ENCODE measurements at places on chromosomes 12 and 14. TPM values are rescaled to one million over a fixed set of nuclear protein-coding genes. Genes with fewer than 3 reads are reported as not detected.

Gene GARIN6
- not detected for polyA plus RNA-seq

Gene DCN
- polyA plus RNA-seq, result 774 TPM

Gene ALX1
- 59.2 TPM for polyA plus RNA-seq

Gene SLC2A14
- polyA plus RNA-seq, result 0.43 TPM

Gene FLVCR2
- 8.3 TPM for polyA plus RNA-seq

Gene SLC25A3
- 638 TPM for polyA plus RNA-seq

Gene CPSF6
- polyA plus RNA-seq, result 109 TPM

Gene CCDC177
- 0.08 TPM for polyA plus RNA-seq

Gene SCN8A
- 1.6 TPM for polyA plus RNA-seq

Gene GYS2
- 0.10 TPM for polyA plus RNA-seq

DNA sequence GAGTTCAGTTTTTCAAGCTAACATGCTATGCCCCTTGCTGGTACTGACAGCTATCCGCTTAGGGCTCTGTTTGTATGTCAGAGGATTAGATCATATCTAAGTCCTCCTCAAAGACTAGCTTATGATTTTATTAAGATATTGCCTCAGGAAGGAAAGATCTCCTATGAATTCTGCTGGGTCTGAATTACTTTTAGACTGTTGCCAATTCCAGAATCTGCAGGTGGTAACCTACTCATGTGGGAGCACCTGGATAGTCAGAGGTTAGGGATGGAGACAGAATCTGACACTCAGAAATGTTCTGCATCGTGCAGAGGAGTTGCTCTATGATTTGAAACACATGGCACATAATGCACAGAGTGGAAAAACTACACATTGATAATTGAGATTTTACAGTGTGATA, 843.4 kb downstream of the SLC6A15 start:
- no peak for DNase-seq

- DNase-seq, result peak; percentile 53
Observed at GRCh38 chr12:94186278-94187241, 38.2 kb downstream of the PLXNC1 start.

- DNase-seq, result no peak
Observed at GRCh38 chr12:111643427-111643826, 42.3 kb downstream of the BRAP start.

GRCh38 chr14:92277031-92277430, 45.9 kb upstream of the SLC24A4 start:
- DNase-seq, result no peak

GRCh38 chr12:52391618-52392002, 6.2 kb upstream of the KRT84 start:
- no peak for DNase-seq

DNA sequence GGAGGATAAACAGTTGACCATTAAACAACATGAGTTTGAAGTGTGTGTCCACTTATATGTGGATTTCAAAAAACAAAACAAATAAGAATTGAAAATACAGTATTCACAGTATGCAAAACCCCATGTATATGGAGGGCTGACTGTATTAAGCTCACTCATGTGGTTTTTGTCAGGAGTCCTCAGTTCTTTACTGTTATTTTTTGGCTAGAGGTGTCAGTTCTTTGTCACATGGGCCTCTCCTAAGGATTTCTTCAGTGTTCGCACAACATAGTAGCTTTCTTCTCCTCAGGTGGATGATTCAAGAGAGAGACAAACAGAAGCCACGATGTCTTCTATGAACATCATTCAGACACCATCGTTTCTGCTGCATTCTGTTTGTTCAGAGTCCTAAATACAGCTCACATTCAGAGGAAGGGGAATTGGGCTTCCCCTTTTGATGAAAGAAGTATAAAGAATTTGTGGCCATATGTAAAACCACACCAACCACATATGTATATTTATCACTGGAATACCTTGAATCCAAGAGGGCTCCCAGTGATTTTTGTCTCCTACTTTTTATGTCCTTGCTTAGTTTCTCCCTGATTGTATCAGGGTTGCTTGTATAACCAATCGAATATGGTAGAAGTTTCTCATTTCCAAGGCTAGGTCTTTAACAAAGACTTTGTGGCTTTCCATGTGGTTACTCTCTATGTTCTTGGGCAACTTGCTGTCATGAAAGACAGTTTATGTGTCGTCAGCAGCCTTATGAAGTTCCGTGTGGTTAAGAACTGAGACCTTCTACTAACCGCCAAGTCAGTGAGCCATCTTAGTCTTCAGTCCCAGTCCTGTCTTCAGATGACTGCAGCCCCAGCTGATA, 18.9 kb downstream of the MNAT1 start:
- DNase-seq, result no peak

DNA sequence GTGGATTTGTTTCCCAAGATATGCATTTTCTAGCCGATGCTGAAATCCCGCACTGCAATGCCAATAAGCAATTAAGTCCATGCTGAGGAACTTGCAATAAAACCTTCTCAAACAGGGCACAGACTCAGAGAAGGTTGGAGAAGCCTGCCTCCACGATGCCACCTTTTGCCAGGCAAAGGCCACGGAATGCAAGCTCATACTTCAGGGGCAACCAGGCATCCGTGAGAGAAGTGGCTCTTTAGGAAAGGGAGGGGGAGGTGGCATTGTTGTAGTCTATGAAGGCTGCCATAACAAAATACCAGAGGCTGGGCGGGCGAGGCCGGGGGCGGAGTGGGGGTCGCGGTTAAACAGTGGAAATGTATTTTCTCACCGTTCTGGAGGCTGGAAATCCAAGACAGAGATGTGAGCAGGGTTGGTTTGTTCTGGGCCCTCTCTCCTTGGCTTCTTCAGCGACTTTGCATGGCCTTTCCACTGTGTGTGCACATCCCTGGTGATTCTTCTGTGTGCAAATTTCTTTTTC, 689.5 kb downstream of the VRK1 start:
- DNase-seq, result no peak

GRCh38 chr14:93958567-93959238, 17.7 kb downstream of the ASB2 start:
- no peak for DNase-seq

DNA sequence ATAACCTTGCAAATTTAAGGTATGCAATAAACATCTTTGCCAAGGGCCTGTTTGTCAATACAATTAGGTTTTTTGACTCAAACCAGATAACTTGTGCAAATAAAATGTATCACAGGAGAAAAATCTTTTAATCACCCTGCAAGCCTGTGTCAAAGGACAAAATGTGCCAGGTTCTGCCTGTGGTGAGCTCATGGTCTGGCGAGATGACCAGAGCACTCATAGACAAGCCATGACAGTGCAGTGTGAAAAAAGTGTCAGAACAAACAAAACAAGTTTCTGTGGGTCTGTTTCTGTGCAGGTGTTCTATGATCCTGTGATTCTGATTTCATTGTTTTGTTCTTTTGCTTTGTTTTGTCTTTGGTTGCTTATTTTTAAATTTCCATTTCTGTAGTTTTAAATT, 847.2 kb downstream of the VRK1 start:
- no peak for DNase-seq

- DNase-seq, result no peak
Observed at GRCh38 chr12:75892731-75893408, 138.7 kb downstream of the PHLDA1 start.

- no peak for DNase-seq
Observed at GRCh38 chr14:57046175-57046574, 222.5 kb downstream of the EXOC5 start.

DNA sequence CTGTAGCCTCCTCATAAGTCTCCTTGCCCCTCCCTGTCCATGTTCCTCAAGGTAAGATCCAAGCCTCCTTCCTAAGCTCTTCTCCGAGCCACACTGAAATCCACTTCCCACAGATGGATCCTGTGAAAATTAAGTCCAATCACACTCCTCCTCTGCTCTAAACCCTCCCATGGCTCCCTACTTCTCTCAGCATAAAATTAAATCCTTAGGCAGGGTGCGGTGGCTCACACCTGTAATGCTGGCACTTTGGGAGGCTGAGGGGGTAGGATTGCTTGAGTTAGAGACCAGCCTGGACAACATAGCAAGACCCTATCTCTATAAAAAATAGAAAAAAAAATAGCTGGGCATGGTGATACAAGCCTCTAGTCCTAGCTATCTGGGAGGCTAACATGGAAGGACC, 2.3 kb downstream of the PHETA1 start:
- DNase-seq, result no peak

DNA sequence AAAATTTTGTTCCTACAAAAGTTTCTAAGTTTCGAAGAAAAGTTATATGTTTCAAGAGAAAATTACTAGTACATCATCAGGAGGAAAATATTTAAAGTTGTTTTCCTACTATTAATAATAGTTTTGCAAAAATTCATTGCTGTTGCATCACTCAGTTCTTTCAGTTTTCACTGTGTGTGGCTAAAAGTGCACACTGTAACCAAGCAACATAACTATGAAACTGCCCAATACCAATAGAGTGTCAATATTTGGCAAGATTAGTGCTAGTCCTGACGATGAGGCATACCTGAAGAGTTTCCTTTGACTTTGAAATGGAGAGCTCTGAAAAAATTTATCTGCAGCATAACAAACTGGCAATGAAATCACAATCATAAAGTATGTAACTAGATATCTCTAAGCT, 194.3 kb downstream of the CPNE8 start:
- DNase-seq, result no peak

- DNase-seq, result no peak
Observed at GRCh38 chr14:72688990-72689671, 204.8 kb downstream of the DPF3 start.

DNA sequence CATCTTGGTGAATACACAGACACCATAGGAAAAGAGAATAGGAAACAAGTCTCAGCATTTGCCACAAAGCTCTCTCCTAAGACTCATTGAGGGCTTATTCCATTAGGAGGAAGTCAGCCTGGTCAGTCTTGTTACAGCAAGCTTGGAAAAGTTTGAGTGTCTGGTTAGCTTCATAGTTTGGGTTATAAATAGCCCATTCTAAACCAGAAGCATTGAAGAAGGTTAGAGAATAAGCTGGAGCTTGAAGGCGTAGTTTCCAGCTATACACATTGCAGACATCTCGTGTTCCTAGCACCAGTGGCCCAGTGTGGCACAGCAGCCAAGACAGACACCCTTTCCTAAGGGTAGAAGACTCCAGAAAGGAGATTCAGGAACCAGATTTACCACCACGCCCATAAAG, 168.8 kb upstream of the RBM19 start:
- DNase-seq, result no peak

GRCh38 chr12:65681226-65681625, 143.1 kb upstream of the HMGA2 start:
- no peak for DNase-seq

DNA sequence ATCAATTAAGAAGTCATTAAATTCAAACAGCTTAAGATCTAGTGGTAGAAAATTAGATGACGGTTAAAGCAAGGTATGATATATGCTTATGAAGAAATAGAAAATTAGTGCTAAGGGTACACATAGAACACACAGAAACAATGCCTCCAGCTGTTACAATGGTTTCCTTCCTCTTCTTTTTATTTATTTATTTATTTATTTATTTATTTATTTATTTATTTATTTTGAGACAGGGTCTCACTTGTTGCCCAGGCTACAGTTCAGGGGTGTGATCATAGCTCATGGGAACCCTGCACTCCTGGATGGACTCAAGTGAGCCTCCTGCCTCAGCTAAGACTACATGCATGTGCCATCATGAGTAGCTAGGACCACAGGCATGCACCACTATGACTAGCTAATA, 34.9 kb upstream of the PTPRR start:
- DNase-seq, result no peak

- DNase-seq, result no peak
Observed at GRCh38 chr14:106694638-106695393, 1168.4 kb downstream of the TMEM121 start.

- no peak for DNase-seq
Observed at GRCh38 chr12:107670999-107671643, 14.5 kb upstream of the PWP1 start.

DNA sequence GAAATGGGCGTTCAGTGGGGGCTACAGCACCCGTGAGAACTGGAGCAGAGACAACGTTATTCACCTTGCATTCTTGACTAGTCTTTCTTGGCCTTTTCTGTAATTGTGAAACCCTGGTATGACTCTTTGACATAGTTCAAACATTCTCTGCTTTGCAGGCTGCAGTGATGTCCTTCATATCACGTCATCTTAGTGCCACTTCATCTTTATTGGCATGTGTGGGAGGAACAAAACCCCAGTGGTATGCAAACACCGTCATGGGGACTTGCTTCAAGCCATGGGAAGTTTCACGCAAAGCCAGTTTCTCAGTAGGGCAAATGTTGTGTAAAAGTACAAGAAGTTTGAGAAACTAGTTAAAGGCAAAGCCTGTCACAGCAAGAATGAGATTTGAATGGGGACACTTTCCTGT, 20.2 kb upstream of the DUSP16 start:
- no peak for DNase-seq

DNA sequence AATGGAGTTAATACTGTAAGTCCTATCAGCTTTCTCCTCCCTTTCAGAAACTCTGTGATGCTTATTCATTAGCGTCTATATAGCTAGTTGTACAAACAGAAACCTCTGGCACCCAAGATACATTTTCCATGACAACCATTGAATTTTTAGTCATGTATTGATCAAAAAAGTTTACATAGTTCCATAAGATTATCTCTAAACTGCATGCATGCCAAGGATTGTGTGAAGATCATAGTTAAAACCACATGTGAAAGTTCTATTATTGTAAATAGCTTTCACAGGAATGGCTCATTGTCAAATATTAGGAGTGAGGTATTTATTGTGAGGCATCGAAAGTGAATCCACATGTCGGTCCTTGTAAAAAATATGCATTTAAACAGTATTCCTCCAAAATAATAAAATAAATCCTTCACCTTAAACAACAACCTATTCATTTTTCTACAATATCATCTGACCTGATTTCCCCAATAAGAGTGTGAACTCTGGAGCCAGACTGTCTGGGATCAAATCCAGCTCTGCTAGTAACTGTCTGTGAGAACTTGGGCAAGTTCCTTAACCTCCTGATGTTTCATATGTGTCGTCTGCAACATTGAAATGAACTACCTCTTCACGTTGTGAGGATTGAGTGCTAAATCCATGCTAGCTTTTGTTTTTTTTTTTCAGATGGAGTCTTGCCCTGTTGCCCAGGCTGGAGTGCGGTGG, 10.6 kb upstream of the CDKL1 start:
- DNase-seq, result no peak

DNA sequence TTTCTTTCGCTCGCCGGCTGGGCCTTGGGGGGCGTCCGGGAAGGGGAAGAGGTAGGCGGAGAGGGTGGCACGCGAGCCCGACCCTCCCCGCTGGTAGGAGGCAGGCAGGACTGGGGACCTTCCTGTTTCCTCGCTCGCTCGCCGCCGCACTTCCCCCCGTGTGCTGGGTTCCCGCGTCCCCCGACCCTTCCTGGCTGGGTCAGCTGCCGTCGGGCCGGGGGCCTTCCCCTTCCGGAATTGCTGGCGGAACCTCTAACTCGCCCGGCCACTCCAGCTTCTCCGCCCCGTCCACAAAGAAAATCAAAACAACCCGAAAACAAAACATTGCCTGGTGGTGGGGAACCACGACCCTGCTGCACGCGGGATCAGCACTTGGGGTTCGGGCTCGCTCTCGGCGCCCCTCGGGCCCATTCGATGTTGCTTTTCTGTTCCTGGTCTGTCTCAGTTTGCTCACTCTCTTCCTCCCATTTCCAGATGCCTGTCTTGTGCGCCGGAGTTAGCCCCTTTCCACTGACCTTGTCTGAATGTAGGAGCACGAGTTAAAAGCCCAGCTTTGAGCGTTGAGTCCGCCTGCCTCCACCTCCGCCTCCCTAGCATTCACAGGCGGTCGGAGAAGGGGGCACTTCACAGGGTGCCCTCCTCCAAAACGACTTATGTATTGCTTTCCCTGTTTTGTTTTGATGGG, 581 bp downstream of the PAPOLA start:
- peak; percentile 24 for DNase-seq

- no peak for DNase-seq
Observed at GRCh38 chr14:60922050-60922449, 58.8 kb downstream of the TRMT5 start.

GRCh38 chr12:127060310-127060847, 1206.6 kb upstream of the TMEM132C start:
- no peak for DNase-seq

Measured in left renal pelvis (tissue), 4 donors.